ENCODE measurements at places on chromosomes 13 and 19. TPM values are rescaled to one million over a fixed set of nuclear protein-coding genes. Genes with fewer than 3 reads are reported as not detected.

The SMAD9 gene
- 45.0 TPM for polyA plus RNA-seq

The HTR2A gene
- 23.5 TPM for polyA plus RNA-seq

The SYNE4 gene
- polyA plus RNA-seq = 7.1 TPM

The NALCN gene
- 24.9 TPM for polyA plus RNA-seq

The SLAIN1 gene
- polyA plus RNA-seq = 84.4 TPM

Data from spinal cord (tissue), 10 donors.